SK-N-SH (cell line): ENCODE measurements at places on chromosomes 2 and 18.

DNA sequence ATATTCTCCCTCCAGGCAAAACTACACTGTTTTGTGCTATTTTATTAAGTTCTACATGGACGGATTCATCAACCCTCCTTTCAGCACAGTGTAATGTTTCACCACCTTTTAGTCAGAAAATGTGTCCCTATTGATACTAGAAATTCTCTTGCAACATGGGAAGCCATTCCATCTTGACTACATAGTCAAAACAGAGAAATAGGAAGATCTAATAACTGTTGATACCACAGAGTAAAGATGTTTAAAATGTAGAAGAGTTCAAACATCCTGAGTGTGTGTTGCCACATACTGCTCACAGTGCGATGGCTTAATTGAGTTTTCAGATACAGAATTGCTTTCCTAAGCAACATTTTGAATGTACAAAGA is 492.2 kb upstream of the RAB12 start:
- H3K27me3 ChIP-seq: no peaks in the 10 kb centered on the region
- H3K4me3 ChIP-seq: no peak overlapping the region
- no peaks in the 10 kb centered on the region for H3K36me3 ChIP-seq
- H3K27ac ChIP-seq: no peak overlapping the region

GRCh38 chr2:221571025-221571550 is 1.0 kb downstream of the EPHA4 start:
- peaks cover 42% of the 10 kb centered on the region for H3K27me3 ChIP-seq
- H3K4me1 ChIP-seq: no peaks in the 10 kb centered on the region
- H3K27ac ChIP-seq: no peak overlapping the region
- DNase-seq: peak; percentile 16

DNA sequence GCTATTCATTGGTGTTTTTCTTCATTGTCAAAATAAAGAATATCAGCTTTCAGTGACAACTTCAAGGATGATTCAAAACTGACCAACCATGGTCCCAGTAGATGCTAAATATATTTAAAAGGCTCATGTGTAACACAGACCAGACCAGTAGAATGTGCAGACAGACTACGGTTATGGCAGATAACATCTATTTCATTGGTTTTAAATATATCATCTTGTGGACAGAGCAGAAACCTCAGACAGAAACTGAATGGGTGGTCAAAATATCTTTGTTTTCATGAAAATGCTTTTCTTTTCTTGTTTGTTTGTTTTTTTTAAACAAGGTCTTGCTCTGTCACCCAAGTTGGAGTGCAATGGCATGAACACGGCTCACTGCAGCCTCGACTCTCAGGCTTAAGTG is 107.4 kb upstream of the CREB1 start:
- H3K4me3 ChIP-seq: no peak overlapping the region
- H3K27ac ChIP-seq: no peak overlapping the region
- H3K36me3 ChIP-seq: no peaks in the 10 kb centered on the region
- H3K4me1 ChIP-seq: peaks cover 23% of the 10 kb centered on the region

DNA sequence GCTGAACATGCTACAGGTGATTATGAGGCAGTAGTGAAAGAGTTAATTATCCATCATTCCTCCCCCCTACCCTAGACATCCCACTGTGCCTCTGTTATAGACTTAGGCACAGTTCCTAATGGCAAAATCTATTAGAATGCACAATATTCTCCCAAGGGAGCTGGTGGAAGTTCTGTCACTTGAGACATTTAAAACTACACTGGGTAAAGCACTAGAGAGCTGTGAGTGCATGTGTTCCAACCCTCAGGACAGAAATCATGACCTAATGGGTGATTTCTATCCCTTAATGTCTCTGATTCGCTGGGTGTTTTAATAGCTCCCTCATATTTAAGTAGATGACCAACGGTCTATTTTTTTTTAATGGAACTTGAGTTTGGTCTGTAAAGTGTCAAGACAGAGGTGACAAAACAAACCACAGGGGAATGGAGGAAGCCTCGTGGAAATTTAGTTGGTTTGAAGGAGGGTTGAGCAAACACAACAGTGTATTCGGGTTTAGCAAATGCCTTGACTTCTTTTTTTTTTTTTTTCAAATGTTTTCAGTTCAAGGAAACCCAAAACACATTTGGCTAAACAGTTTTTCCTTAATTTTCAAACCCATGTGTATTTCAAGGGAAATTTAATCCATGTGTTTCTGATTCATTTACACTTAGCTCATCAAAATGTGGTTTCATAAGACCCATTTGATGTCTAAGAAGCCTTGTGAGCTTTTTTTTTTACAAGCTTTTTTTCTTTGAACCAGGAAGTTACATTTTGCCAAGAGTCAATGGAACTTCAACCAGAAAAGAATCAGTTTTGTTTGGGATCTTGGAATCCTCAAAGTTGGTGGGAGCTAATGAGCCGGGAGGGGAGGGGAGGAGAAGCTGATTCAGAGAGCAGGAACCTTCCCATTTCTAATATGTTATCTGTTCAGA is 665.1 kb upstream of the ZEB2 start:
- H3K27me3 ChIP-seq: no peaks in the 10 kb centered on the region
- no peak overlapping the region for H3K27ac ChIP-seq
- H3K4me3 ChIP-seq: no peak overlapping the region
- peaks cover 13% of the 10 kb centered on the region; the same call in 1 of the 2 replicates for H3K4me1 ChIP-seq

GRCh38 chr18:21803495-21803894 is 62.9 kb downstream of the MIB1 start:
- no peaks in the 10 kb centered on the region for H3K27me3 ChIP-seq
- H3K4me1 ChIP-seq: no peaks in the 10 kb centered on the region; the same call in 1 of the 2 replicates
- H3K36me3 ChIP-seq: peaks cover 63% of the 10 kb centered on the region
- no peak overlapping the region for H3K4me3 ChIP-seq
- no peak overlapping the region for H3K27ac ChIP-seq
- no peak for DNase-seq

- peaks cover 6% of the 10 kb centered on the region; the same call in 1 of the 2 replicates for H3K27me3 ChIP-seq
- H3K36me3 ChIP-seq: no peaks in the 10 kb centered on the region
- no peak overlapping the region for H3K27ac ChIP-seq
- DNase-seq: peak; percentile 36
Measured at GRCh38 chr2:157497638-157498314, 53.9 kb upstream of the CYTIP start.

GRCh38 chr2:21317131-21317530 is 193.4 kb downstream of the TDRD15 start:
- H3K36me3 ChIP-seq: no peaks in the 10 kb centered on the region
- no peaks in the 10 kb centered on the region for H3K4me1 ChIP-seq
- no peak overlapping the region for H3K27ac ChIP-seq
- H3K27me3 ChIP-seq: no peaks in the 10 kb centered on the region

- DNase-seq: no peak
- no peaks in the 10 kb centered on the region; the same call in 1 of the 2 replicates for H3K4me1 ChIP-seq
- H3K27me3 ChIP-seq: peaks cover 71% of the 10 kb centered on the region
- no peaks in the 10 kb centered on the region for H3K36me3 ChIP-seq
- no peak overlapping the region for H3K4me3 ChIP-seq
Measured at GRCh38 chr2:222287862-222288479, 10.8 kb downstream of the PAX3 start.

DNA sequence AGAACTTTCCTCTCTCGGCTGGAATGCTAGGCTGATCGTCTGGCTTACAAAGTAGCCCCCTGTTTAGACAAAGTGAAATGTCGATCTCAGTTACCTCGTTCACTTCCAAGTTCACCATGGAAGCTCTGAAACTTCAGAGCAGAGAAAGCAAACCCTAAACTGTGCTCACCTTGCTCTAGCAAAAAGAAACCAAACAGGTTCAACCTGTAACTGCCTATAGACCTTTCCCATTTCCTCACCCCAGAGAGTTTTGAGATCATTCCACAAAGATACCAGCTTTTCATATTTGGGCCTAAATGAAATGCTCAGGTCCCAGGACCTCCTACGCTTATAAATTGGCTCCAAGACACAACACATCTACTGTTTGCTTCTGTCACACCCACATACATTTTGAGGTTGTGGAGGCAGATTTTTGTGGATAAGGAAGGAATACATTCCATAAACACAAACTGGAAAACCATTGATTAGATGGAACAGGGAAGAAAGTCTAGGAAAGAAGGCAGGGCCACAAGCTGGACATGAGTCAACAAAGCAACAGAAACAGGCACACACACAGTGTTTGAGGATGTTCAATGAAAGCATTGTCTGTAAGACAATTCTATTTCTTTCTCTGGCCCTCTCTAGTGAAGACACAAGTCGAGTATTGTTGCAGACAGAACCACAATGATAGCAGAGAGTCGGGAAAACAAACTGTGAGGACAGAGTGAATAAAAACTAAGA is 52.8 kb upstream of the TGIF1 start:
- H3K27me3 ChIP-seq: no peaks in the 10 kb centered on the region
- no peaks in the 10 kb centered on the region for H3K36me3 ChIP-seq
- H3K4me3 ChIP-seq: no peak overlapping the region
- H3K27ac ChIP-seq: no peak overlapping the region

DNA sequence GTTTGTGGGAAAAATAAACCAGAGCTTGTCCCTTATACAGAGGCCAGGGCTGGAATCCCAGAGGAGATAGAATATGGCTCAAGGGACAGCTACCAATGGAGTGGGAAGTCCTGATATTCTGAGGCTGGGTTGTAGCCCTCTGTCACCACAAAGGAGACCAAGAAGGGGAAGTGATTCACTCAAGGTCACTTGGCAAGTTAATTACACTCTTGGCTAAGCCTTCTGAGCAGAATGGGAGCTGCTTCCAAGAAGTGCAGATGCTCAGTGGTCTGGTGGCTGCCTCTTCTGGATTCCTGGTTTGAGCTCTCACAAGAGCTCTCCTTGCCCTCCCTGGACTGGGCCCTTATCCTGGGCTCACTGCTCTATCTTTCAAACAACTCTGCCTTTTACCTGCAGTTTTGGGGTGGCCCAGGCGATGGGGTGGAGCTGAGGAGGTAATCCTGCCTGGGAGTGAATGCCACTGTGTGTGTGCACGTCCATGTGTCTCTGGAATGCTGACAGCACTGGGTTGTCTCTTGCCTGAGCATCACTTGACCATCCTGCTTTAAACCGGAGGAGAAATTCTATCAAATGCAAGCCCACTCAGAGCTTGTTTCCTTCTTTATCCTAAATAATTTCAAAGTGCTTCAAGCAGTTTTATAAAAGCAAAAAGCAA is 168.2 kb downstream of the KCNS3 start:
- DNase-seq: no peak
- H3K27me3 ChIP-seq: no peaks in the 10 kb centered on the region
- H3K27ac ChIP-seq: no peak overlapping the region
- H3K4me3 ChIP-seq: no peak overlapping the region
- no peaks in the 10 kb centered on the region for H3K36me3 ChIP-seq
- H3K4me1 ChIP-seq: no peaks in the 10 kb centered on the region; the same call in 1 of the 2 replicates

DNA sequence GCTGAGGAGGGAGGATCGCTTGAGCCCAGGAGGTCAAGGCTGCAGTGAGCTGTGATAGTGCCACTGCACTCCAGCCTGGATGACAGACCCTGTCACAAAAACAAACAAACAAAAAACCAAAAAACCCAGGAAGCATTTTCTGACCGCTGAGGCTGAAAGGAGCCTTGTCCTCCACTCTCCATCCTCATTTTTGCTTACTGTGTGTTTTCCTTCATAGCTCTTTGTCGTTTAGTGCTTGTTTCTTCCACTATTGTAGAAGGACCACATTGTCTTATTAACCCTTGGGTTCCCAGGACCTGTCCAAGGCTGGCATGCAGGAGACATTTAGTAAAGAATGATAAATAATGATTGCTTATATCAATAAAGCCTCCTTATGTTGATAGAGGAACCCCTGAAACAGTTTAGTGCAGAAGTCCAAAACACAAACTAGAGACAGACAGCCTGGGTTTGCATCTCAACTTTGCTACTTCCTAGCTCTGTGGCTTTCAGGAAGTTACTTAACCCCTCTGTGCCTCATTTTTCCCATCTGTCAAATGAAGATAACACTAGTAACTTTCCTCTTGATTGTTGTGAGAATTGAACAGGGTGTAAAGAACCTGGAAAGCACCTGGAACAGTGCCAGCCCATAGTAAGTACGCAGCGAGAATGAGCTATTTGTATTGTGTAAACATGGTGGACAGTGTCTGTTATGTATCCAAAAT is 126.0 kb downstream of the LPIN1 start:
- H3K4me1 ChIP-seq: no peaks in the 10 kb centered on the region
- no peak overlapping the region for H3K4me3 ChIP-seq
- H3K36me3 ChIP-seq: no peaks in the 10 kb centered on the region
- no peaks in the 10 kb centered on the region for H3K27me3 ChIP-seq
- DNase-seq: no peak

- no peak overlapping the region for H3K4me3 ChIP-seq
- no peaks in the 10 kb centered on the region for H3K27me3 ChIP-seq
- H3K27ac ChIP-seq: no peak overlapping the region
- H3K36me3 ChIP-seq: no peaks in the 10 kb centered on the region
- H3K4me1 ChIP-seq: no peaks in the 10 kb centered on the region
- no peak for DNase-seq
Measured at GRCh38 chr2:208488686-208489564, 82.3 kb downstream of the PTH2R start.

DNA sequence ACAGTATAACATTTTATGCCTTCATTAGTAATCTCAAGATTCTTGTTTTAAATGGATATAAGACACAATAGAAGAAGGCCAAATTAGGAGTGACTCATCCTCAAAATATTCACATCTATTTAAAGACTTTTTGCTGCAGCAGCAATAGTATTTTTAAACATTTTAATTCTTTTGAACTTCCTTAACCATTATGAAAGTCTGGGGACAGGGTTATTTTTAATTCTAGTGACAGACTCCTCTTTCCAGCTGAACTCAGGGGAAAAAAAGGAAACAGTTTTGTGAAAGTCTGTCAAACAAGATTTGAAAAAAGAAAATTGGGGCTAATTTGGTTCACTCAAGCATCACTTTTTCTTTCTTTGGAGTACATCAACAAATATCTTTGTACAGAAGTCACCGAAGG is 541.8 kb downstream of the NUP35 start:
- no peak overlapping the region for H3K4me3 ChIP-seq
- no peak for DNase-seq
- no peaks in the 10 kb centered on the region for H3K4me1 ChIP-seq
- no peaks in the 10 kb centered on the region for H3K27me3 ChIP-seq
- no peak overlapping the region for H3K27ac ChIP-seq

- H3K4me3 ChIP-seq: no peak overlapping the region
- H3K36me3 ChIP-seq: no peaks in the 10 kb centered on the region
- H3K4me1 ChIP-seq: no peaks in the 10 kb centered on the region
- H3K27ac ChIP-seq: peak overlapping the region; percentile 70
- DNase-seq: no peak
- no peaks in the 10 kb centered on the region; the same call in 1 of the 2 replicates for H3K27me3 ChIP-seq
Measured at GRCh38 chr18:3794537-3795348, 344.8 kb downstream of the TGIF1 start.
